ENCODE measurements at places on chromosomes 12 and 14. TPM values are rescaled to one million over a fixed set of nuclear protein-coding genes. Genes with fewer than 3 reads are reported as not detected.

MIP gene
- total RNA-seq, result not detected

DNA sequence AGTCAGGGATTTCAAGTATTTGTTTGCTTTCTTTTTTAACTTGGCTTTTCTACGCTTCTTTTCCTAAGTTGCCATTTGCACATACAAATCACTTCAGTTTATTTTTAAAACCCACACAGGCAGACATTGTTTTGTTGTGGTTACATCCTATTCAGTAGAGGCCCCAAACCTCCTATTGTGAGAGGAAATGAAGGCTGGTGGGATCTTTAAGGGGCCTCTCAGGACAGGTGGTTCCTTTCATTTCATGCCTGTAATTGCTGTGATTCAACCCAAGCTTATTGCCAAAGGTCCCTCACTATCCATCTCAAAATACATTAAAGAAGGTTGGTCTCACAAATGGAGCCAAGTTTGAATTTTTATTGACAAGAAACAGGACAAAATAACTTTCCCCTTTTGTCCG, 257.1 kb downstream of the ADAMTS20 start:
- DNase-seq, result no peak

SLC15A5 gene
- not detected for total RNA-seq

DNA sequence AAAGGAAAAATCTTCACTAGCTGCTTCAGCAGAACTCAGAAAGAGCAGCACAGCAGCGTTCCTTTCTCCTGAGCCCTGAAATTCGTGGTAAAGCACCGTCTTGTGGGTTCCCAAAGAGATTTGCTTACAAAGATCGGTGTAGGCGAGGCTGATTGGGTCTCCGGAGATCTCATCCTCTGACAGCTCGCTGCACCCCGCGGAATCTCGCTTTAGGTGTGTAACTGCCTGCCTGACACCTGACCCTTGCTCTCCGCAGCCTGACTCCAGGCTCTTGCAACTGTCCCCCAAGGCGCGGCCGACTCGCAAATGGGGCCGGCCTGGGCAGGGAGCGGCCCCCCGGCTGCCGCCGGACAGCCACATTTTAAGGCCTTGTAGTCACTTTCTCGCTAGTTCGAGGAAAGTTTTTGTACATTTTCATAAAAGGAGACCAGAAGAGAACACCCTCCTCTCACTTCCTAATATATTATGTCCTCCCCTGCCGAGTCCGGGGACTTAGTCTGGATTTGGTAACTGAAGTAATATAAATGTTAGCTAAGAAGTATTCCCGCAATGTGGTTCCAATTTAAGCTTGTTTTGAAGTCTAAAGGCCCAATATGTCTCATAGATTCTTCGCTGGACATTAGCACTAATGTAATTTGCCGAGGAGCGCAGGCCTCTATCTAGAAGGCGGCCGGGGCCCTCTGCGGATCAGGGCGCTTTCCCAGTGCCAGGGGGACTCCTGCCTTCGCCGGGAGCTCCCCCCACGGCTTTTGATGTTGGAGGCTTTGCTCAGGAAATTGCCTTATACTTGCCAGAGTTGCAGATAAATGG, 177.3 kb upstream of the CDKN3 start:
- DNase-seq, result no peak

- DNase-seq, result peak; percentile 66
Observed at GRCh38 chr12:2804393-2805142, 7.9 kb upstream of the ITFG2 start.

C14orf39 gene
- total RNA-seq, result not detected

DNA sequence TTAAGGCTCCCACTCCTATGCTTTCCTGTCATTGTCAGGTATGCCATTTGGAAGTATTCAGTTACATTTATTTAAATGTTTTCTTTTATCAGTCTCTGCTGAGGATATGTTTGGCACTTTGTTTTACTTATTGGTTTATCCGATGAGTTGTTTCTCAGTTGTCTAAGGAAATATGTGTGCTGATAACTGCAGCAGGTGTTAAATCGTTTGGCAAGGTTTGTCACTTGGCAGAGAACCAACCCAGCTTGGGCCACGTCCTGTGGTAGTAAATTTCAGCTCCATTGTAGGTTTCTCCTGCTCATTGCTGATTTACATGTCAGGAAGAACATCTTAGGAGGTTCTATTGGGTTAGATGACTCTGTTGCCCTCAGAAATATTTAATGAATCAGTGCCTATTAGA, 22.0 kb upstream of the MGST1 start:
- DNase-seq, result no peak

MORN3 gene
- total RNA-seq, result 0.40 TPM

DNA sequence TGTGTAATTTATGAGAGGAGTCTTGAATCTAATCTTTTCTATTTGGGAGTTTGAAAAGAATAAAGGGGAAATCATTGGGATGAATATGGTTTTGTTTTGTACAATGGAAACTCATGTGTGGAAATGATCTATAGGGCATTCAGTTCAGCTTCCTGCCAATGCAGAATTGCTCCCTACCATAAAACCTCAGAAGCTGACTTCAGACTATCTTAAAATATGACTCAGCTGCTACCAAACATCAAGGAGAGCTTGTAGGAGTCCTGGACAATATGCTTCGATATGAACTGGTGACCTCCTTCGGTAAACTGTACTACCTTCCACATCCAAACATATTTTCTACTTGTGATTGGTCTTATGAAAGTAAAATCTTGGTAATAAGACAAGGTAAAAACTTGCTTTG, 160.6 kb downstream of the CAPZA3 start:
- DNase-seq, result no peak
